ENCODE measurements at places on chromosomes 3 and 15.

DNA sequence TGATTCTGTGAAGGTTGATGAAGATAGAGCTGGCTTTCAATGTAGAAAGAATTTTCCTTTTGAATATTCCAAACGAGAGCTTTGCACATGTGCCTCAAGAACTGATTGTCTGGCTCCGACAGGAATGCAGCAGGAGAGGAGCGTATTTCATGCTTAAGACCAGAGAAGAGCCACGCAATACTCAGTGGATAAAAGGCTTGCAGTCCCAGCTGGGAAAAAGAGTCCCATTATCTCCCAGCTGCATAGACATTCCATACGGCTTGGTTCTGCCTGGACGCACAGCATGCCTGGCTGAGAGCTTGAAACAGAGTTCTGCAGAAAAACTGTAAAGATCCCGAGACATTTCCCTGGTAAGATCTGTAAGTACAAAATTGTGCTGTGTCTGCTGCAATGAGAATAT, at the start of gene CNTN6:
Gene CNTN6 (plus strand): TSS at position 254 of the 400 bp plus-strand sequence. CDS start 54,985 bp downstream, outside the sequence.
- no peak for DNase-seq

DNA sequence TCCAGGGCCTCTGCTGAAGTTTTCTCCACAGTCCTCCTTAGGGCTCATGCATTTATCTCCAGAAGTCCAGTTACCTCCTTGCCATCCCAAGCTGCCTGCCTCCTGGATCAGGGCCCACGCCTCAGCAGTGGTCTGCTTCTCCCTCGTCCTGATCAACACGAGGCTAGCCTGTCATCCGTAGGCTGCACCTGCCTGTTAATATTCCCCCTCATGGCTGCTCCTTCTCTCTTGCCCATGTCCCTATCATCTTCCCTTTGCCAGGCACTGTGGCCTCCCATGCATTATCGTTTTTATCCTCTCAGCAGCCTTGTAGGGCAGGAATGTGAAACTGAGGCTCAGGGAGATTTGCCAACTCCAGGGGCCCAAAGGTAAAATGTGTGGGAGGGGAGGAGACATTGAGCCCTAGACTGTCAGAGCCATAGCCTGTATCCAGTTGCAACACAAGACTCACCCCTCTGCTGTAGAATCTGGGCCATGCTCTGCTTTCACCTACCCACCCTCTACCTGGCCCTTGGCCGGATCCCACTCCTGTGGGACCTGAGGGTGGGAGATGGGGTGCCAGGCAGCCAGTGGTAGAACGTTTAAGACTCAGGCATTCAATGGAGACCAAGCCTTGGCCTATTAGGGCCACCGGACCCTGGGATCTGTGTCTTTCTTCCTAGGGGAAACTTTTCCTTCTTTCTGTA, 4.6 kb downstream of the GRM2 start:
- DNase-seq: no peak

DNA sequence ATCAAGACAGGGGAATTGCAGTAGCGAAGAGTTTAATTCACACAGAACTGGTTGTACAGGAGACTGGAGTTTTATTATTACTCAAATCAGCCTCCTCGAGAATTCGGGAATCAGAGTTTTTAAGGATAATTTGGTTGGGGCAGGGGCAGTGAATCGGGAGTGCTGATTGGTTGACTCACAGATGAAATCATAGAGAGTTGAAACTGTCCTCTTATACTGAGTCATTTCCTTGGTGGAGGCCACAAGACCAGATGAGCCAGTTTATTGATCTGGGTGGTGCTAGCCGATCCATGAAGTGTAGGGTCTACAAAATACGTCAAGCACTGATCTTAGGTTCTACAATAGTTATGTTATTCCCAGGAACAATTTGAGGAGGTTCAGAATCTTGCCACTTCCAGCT, 5.3 kb upstream of the ZNF770 start:
- DNase-seq: no peak

GRCh38 chr15:38042707-38043445, 108.4 kb downstream of the TMCO5A start:
- DNase-seq: no peak

DNA sequence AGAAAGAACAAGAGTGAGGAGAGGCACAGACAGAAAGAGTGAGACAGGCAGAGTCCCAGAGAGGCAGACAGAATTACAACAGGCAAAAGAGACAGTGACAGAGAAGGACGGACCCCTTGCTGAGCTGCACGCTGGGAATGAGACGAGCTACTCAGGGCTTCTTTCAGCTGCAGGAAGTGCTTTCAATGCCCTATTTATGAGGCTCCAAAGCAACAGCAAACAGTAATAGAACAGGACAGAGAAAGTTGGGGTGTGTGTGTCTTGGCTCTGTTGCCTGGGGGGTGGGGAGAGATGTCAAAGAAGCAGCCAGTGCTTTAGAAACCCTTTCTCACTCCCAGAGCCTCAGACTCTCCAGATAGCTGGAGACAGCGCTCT, 502 bp upstream of the TIMP4 start:
- no peak for DNase-seq

GRCh38 chr3:182375916-182376315, 417.4 kb upstream of the ATP11B start:
- no peak for DNase-seq

- DNase-seq: no peak
Observed at GRCh38 chr3:47956521-47956920, 59.7 kb downstream of the MAP4 start.

GRCh38 chr3:111723293-111724215, 128.4 kb upstream of the ZBED2 start:
- DNase-seq: no peak

- DNase-seq: no peak
Observed at GRCh38 chr3:94647131-94647530, 584.3 kb downstream of the NSUN3 start.

DNA sequence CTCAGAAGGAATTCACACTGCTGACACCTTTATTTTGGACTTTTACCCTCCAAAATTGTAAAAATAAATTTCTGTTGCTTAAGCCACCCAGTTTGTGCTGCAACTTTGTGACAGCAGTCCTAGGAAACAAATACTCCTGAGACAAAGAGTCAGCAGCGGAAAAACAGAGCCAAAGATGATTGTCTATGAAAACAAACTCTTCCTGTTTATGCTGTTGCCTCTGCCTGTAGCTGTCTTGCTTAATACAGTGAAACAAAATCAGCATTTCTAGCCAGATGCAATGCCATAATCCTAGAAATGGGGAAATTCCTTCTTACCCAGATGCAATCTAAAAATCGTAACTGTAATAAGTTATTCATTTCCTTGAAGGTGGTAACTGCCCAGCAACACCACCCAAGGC, 387.5 kb upstream of the ATP11B start:
- no peak for DNase-seq

DNA sequence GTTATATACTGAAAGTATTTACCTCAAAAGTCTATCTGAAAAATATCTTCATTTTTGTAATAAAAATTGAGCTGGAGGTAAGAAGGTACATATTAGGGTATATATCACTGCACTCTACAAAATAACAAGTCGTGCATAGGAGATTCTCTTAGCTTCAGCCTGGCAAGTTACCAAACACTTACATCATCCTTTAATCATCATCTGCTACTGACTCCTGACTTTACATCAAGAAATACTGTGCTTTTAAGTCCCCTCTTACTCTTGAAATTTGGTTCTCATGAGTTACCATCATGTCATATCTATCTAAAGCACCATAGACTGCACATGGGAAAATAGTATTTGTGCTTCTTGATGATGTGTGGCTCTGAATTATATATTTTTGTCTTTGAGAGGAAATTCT, 50.8 kb downstream of the LYSMD4 start:
- DNase-seq: no peak

GRCh38 chr3:181790561-181790960, 78.8 kb downstream of the SOX2 start:
- DNase-seq: no peak

DNA sequence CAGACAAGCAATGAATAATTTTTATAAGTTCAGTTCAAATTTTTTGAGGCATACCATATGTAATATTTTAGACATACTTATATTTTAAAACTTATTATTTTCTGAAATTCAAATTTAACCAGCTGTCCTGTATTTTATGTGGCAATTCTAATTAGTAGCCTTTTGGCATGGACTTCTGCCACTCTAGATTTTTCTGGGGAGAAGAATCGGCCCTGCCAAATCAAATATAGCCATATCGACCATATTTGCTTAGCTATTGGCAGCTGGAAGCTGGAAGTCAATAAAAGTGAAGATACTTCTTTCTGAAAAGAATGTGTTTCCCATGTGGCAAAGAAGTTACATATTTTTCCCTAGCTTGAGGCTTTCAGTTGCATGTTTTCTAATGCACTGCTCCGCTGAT, 9.4 kb upstream of the RBMS3 start:
- DNase-seq: no peak

DNA sequence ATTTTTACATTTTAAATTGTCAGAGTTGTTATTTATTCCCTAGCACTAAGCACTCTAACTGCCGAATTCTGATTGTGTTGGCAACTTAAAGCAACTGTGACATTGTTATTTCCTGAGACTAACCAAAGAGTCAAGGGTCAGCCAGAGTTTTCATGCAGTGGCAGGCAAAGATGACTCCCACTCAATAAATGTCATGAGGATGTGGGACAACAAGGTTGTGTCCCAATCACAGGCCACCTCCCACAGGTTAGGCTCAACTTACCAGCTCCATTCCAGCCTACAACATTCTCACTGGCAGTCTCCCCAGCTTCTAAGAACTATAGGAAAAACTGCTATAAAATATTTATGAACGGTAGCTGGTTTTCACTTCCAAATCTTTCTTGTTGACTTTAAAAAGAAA, 80.1 kb downstream of the RSL24D1 start:
- DNase-seq: no peak

DNA sequence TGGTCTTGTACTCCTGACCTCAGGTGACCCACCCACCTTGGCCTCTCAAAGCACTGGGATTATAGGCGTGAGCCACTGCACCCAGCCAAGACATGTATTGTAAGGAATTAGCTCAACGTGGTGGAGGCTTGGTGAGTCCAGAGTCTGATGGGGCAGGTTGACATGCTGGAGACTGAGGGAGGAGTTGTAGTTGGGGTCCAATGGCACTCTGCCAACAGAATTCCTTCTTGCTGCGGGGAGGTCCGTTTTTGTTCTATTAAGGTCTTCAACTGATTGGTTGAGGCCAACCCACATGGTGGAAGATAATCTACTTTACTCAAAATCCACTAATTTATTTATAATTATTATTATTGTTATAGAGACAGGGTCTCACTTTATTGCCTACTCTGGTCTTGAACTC, 30.1 kb downstream of the PLA2G4D start:
- DNase-seq: no peak

GRCh38 chr3:173857154-173857553, 459.6 kb downstream of the NLGN1 start:
- DNase-seq: no peak

DNA sequence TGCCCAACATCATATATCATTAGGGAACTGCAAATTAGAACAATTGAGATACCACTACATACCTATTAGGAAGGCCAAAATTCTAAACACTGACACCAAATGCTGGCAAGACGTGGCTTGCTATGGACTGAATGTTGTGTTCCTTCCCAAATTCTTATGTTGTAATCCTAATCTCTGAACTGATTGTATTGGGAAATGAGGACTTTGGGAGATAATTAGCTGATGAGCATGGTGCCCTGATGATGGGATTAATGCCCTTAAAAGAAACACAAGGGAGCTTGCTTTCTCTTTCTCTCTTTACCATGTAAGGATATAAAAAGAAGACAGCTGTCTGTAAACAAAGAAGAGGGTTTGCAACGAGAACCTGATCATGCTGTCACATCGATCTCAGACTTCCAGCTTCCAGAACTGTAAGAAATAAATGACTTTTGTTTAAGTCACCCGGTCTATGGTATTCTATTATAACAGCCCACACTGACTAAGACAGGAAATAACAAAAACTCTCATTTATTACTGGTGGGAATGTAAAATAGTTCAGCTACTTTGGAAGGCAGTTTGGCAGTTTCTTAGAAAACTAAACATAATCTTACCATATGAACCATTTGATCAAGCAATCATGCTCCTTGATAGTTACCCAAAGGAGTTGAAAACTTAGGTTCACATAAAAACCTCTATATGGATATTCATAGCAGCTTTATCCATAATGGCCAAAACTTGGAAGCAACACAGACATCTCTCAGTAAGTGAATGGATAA, 458.3 kb upstream of the CBLB start:
- no peak for DNase-seq

- no peak for DNase-seq
Observed at GRCh38 chr3:127986803-127987202, 65.4 kb upstream of the SEC61A1 start.

- DNase-seq: no peak
Observed at GRCh38 chr15:52745326-52746161, 44.6 kb downstream of the ONECUT1 start.

GRCh38 chr3:18825665-18826064, 322.6 kb upstream of the KCNH8 start:
- DNase-seq: no peak

GRCh38 chr15:58573270-58573669, 141.5 kb downstream of the LIPC start:
- no peak for DNase-seq

DNA sequence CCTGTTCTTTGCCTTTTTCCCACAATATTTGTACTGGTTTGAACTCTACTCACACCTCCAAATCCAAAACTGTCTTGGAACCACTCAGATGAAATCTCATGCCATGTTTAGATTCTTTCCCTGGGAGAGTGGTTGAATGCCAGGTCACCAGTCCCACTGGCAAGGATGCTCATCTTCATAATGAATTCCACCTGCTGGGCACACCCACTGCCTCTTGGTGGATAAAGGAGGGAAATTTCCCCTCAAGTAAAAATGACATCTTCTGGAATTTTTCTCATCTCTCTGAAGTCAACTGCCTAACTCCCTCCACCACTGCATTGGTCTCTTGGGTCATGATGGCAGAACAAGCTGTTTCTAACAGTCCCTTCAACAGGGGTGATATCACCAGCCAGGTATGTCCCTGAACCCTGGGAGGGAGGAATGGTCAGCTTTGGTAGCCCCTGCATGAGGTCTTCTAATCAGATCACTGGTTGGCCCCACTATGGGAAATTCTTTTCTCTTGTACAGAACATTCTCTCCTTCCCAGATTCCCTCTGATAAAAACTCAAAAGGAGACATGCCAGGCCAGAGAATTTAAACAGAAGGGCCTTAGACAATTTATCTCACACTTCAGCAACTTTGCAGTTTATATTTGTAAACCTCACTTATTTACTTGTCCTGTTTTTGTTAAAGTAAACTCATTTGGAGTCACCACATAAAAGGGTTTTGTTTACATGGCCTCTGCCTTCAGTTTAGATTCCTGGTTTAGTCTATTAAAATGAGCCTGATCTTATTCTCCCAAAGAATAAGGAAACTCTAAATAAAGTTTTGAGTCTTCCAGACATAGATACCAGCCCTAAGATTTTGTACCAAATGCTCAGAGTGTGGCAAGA, 143.4 kb downstream of the WNT5A start:
- DNase-seq: no peak

GRCh38 chr15:51793521-51794305, 35.7 kb upstream of the TMOD3 start:
- DNase-seq: no peak

Measured in stimulated activated CD8-positive, alpha-beta memory T cell treated with anti-CD3 and anti-CD28 coated beads, Interleukin-4, amount 100 ng/mL, for 24 hours (primary cell).